ENCODE measurements at places on chromosomes 2 and 18.

GRCh38 chr2:86301711-86302202 is 35.7 kb downstream of the REEP1 start:
- DNase-seq, result peak; percentile 20

DNA sequence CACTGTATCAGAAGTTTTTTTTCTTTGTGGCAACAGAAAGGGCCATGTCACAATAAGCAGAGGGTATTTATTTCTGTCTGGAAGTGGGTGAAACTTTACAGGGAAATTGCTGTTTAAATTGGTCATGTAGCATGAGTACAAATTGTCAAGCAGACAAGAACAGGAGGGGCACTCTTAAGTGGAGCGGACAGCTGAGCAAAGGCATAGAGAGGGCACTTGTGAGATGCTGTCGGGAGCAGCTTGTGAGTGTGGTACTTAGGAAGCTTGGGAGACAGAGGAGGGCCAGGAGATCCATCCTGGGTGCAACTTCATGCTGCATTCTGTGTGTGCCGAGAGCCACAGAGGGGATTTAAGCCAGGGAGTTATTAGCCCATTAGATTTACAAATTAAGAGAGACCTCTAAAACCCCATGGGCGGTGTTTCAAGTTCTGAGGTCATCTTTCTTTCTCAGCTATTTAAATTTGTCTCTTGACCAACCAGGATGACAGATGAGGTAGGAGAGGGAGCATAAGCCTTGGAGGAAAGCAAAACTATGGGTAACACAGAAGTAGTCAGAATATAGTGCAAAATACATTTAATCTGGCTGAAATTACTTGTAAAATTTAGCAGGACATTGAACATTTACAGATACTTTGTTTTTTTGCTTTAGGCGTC is 30.4 kb downstream of the INPP4A start:
- DNase-seq, result no peak

DNA sequence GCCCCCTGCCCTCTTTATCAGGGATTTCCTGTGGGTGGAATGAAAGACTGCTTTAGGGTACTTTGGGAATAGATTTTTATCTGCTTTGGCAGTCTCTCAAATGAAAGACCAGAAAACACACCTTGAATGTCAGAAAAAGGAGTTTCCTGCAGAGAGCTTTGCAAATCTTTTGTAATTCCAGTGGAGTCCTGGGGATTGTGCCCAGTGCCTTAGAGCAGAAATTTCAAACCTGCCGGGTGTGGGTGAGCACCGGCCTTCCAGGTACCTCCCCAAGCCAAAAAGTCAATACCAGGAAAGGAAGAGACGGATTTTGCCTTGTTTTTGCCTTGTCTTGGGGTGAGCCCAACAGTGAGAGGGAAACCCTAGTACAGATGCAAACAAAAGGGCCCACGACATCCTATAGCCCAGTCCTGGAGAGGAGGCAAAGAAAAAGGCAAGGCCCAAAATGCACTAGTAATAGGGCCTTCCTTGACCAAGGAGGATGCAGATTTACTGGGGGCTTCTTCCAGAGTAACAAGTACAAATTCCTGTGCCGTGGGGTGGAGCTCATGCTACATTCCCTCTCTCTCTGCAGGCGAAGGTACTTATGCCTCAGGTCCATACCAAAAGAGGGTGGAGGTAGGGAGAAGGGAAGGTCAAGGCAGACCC is 36.4 kb downstream of the FOXI3 start:
- DNase-seq, result no peak

- DNase-seq, result peak; percentile 74
Observed at GRCh38 chr18:48750485-48751175, 200.1 kb downstream of the SMAD7 start.

DNA sequence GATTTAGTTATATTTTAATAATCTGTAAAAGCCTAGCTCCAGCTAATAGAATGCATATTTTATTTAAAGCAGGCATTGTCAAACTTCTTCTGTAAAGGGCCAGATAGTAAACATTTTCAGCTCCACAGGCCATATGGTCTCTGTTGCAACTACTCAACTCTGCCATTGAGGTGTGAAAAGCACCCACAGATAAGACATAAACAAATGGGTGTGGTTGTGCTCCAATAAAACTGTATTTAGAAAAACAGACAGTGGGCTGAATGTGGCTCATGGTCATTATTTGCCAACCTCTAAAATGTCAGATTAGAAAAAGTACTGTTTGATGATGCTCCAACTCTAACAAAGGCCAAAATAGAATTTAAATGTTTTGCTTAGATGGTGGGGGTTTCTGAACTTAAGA is 519.9 kb downstream of the RNF144A start:
- DNase-seq, result no peak

GRCh38 chr18:36717422-36718110 is 111.2 kb downstream of the TPGS2 start:
- no peak for DNase-seq

- DNase-seq, result peak; percentile 83
Observed at GRCh38 chr2:53087262-53087873, 680.2 kb upstream of the CHAC2 start.

- no peak for DNase-seq
Observed at GRCh38 chr2:12087671-12088380, 341.4 kb downstream of the LPIN1 start.

DNA sequence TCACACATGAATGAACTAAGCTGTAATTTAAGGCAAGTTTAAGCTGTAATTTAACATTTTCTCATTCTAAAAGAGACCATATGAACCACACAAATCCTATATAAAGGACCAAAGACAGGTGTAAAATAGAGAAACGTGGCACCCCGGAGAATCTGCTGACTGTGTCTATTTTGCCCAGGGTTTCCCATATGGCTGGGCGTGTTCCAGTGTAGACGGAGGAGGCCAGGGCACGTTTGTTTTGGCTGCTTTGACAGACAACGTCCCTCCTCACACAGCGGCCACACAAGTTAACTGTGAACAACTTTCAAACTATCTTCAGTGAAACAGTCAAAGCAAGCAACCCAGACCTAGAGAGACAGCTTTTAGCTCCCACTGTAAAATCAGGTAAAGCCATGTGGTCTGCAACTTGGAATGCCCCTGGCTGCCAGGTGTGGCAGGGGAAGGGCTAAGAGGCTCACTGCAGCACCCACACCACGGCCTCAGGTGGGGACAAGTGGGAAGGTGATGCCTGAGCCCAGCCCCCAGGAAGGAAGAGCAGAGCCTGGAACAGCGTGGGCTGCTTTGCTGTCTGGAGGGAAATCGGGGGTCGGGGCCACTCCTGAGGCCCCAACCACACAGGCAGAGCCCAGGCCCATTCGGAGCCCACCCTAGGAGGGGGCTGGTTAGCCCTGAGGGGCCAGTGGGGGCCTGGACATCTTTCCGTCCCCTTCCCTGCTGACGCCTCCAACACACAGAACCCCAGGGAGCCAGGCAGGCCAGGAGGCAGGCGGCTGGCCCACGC is 40.7 kb downstream of the SLC66A2 start:
- no peak for DNase-seq

- DNase-seq, result peak; percentile 83
Observed at GRCh38 chr2:26184555-26185303, 11.8 kb downstream of the GAREM2 start.

DNA sequence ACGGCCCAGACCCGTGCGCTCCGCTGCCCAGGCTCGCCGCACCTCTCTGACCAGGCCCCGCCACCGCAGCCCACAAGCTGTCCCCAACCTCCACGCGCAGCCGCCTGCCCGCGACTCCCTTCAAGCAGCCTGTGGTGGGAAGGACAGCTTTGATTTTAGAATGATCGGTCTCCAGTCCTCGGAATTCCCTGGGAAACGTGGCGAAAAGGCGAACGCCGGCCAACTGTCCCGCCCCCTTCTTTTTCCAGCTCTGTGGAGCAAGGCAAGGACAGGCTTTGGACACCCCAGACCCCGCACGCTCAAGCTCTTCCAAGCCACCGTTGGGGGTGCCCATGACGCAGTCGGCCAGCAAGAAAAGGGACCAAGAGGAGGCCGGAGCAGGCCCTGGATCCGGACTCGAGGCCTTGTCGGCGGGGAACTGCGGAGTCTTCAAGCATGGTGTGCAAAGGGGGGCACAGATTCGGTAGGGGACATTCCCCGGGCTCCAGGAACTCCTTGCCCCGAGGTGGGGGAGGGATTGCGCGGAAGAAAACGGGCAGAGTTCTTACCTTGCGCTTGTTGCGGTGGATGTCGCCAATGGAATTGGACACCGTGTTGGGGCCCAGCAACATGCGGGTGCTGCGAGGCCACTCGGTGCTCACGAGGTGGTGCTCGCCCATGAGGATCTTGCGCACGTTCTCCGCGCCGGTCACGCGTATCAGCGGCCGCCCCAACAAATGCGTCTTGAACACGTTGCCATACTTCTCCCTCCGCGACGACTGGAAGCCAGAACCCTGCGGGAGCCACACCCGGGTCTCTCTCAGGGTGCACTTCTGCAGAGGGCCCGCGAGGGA is 4.0 kb downstream of the CYP26B1 start:
- no peak for DNase-seq

DNA sequence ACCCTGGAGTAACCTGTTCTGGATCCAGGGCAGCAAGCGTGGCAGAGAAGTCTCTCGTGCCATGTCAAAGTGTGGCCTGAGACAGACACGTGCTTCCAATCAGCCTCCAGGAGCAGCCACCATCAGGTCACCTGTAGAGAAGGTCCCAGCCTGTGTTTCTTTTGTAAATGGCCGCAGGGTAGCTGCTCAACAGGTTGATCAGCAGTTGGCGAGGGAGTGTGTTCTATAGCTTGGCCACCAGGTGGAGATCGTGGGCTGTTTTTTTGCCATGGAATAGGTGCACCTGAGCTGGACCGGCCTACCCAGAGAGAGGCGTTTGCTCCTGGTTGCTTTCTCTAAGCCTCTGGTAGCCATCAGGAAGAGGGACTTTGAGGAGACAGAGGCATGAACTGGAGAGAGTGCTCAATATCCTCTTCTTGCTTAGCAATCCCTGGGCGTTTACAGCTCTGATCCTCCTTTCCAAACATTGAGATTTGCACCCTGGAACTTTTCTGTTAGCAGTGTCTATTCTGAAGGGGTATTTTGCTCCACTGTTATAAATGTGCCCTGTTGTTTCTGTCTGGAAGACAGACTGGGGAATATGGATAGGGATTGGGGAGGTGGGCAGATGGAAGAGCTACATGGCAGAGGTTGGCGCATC is 34.2 kb upstream of the EN1 start:
- peak; percentile 23 for DNase-seq
